ENCODE measurements at places on chromosomes 7 and 10.

DNA sequence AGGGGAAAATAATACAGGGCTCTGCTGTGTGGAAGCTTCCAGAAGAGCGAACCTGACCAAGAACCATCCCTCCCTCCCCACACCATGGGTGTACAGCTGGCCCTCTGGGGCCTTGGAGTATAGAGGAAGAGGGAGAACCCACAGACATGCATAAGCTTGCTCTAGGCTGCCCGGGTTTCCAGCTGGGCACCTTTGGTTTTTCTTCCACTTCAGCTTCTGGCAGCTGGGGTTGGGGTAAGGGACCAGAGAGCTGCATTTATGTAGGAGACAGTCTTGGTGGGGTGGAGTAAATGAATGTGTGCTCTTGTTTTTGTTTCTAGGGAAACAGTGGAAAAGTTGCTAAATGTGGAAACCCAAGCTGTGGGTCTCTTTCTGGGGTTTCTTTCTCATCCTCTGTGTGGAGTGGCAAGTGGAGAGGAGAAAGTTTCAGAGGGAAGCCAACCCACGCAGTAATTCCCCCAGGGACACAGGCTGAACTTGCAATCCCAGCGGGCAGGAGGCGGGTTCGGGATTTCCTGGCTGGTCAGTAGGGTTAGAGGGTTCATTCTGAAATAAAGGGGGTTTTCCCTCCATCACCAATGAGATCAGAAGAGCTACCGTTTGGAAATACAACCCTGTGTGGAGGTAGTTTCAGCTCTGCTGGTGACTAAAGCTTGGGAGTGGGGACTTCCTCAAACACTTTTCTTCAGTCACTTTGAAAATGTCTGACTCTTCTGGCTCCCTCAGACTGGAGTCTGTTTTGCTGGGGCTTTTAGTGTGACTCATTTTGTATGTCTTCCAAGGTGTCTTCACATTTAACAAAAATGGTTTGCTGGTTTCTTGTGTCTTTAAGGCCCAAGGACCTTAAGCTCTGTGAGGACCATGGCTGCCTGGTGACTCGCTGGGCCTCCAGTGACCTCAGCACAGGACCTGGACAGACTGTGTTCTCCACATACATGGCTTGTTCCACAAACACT lies 22.2 kb upstream of the SRGN start:
- peak; percentile 72 for DNase-seq

DNA sequence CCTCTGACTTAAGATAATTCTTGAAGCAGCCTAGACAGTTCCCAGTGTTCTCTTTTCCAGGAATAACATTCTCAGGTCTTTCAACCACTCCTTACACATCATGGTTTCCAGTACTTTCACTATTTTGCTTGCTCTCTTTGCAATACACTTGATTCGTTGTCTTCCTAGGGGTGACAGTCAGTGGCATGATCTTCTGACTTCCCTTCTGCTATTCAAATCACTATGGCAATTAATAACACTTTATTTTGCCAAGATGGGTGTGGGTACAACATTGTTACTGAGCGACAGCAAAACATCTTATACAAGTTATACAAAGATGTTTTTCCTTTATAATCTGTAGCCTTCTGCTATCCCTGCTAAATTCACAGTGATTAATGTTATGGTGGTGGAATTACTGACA lies 15.3 kb downstream of the ARL3 start:
- DNase-seq, result no peak

GRCh38 chr10:74977913-74978847 lies 133.3 kb upstream of the SAMD8 start:
- peak; percentile 71 for DNase-seq

DNA sequence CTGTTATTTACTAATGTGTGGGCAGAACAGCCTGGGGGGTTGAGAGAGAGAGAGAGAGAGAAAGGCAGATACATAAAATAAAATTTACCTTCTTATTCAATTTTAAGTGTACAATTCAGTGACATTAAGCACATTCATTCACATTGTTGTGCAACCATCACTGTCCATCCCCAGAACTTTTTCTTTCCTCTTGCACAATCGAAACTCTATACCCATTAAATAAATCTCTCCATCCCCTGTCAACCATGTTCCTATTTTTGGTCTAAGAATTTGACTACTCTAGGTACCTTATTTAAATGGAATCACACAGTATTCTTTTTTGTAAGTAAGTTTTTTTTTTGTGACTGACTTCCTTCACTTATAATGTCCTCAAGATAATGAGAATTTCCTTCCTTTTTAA lies 181.6 kb downstream of the SND1 start:
- no peak for DNase-seq

DNA sequence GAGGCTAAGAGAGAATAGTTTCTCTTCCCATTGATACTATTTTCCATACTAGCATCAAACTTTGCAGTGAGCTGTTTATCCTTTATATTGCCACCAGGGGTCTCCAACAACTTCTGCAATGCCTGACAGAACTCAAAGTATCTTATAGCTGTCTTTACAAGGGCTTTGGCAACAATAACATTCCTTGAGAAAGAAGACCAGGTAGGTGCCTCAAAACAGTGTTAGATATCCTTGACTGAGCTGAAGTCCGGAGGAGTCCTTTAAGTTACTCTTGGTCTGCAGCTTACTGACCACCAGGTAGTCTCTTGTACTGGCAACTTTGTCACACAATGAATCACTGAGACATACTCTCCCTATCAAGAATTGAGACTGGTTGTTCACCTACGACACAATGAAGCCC lies 30.0 kb upstream of the TES start:
- peak; percentile 15 for DNase-seq

DNA sequence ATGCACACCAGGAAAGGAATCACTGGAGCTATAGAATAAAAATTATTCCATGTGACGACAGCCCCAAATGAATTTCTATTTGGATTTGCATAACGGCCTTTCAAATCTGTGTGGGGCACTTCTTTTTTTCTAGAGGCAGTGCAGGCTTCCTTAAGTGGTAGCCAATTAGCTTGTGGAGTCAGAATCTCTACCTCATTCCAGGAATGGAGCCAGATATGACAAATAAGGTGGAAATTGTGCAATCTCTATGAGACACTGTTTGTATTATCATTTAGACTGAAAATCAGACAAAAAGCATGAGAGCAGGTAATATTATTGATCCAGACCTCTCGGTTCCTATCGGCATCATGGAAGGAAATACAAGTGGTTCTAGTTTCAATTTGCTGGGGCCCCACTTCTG lies 78.7 kb downstream of the BEND7 start:
- DNase-seq, result no peak

GRCh38 chr7:43873300-43873699 lies 4.0 kb upstream of the MRPS24 start:
- DNase-seq, result no peak

DNA sequence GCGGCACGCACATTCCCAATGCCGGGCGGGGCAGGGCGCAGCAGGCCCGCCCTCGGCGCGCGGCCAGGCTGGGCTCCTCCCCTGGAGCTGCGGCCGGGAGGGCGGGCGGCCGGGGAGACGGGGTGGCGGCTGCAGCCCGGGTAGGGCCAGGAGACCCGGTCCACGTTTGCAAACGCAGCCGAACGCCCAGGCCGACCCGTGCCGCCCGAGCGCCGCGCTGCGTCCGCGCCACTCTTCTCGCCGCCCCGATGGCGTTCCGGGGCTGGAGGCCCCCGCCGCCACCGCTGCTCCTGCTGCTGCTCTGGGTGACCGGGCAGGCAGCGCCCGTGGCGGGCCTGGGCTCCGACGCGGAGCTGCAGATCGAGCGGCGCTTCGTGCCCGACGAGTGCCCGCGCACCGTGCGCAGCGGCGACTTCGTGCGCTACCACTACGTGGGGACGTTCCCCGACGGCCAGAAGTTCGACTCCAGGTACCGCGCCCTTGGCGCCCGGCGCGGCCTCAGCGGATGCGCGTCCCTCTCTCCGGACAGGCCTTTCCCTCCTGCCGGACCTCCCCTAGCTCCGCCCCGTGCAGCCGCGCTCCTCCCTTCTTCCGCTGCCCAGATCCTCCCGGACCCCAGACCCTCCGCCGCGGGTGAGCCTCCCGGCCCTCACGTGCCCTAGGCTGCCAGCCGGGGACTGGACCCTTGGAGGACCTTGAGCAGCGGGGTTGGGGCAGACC lies at the start of gene FKBP9:
FKBP9 (plus strand) TSS at position 115 of the 720 bp plus-strand sequence; CDS start at position 249, 134 bp downstream.
- DNase-seq, result peak; percentile 15

GRCh38 chr7:117038408-117038807 lies 85.1 kb downstream of the ST7 start:
- no peak for DNase-seq

GRCh38 chr7:120955577-120956149 lies 5.1 kb downstream of the ING3 start:
- DNase-seq, result no peak

DNA sequence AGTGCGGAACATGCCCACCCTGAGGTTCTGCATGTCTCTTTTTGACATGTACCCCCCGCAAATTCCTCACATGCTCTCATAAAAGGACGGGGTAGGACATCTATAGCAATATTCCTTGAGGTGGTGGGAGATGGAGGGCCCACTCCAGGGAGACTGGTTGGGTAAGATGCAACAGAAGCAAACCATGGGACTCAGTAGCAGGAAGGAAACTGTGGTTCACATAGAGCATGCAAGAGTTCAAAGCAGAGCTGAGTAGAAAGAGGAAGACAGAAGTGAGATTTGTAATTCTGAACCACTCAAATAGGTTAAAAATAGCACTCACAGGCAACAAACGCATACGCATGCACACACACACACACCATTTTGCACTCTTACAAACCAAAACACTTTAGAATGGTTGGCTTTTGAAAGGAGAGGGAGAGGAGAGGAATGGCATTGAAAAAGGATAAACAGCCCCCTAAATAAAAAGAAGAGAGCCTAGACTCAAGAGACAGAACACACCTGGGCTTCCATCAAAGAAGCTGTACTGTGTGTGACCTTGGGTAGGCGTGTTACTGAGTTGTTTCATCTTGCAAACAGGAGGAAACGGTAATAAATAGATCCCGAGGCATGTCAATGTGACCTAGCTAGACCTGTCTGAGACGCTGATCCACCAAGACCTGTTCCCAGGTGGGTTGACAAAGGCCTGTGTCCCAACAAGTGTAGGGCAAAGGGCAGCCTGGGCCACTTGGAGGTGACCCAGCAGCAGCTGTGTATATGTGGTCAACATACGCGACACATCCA lies 77.6 kb upstream of the LRRC4 start:
- no peak for DNase-seq

DNA sequence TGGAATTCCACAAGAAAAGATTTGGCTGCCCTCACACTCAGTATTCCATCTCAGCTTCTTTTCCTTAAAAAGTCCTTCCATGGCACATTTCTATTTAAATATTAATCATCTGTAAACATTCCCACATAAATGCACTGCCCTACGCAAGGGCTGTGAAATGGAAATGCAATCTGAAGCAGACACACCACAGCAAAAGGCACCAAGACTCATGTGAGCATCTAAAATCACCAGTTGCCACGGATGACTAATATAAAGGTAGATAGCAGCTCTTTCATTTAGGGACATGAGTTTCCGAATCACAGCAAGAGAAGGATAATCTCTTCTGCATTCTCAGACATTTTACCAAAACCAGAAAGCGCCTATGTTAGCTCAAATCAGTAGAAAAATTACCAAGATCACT lies 31.6 kb downstream of the COA1 start:
- no peak for DNase-seq

DNA sequence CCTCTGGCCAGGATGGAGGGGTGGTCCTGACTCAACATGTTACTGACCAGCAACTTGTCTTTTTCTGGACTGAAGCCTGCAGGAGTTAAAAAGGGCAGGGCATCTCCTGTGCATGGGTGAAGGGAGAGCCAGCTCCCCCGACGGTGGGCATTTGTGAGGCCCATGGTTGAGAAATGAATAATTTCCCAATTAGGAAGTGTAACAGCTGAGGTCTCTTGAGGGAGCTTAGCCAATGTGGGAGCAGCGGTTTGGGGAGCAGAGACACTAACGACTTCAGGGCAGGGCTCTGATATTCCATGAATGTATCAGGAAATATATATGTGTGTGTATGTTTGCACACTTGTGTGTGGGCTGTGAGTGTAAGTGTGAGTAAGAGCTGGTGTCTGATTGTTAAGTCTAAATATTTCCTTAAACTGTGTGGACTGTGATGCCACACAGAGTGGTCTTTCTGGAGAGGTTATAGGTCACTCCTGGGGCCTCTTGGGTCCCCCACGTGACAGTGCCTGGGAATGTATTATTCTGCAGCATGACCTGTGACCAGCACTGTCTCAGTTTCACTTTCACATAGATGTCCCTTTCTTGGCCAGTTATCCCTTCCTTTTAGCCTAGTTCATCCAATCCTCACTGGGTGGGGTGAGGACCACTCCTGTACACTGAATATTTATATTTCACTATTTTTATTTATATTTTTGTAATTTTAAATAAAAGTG lies 6.0 kb downstream of the PLAU start:
- no peak for DNase-seq

GRCh38 chr7:42914009-42914408 lies 2.1 kb upstream of the C7orf25 start:
- DNase-seq, result peak; percentile 24

- DNase-seq, result no peak
These were observed 54.2 kb downstream of the GUSB start for GRCh38 chr7:65927489-65928448.

DNA sequence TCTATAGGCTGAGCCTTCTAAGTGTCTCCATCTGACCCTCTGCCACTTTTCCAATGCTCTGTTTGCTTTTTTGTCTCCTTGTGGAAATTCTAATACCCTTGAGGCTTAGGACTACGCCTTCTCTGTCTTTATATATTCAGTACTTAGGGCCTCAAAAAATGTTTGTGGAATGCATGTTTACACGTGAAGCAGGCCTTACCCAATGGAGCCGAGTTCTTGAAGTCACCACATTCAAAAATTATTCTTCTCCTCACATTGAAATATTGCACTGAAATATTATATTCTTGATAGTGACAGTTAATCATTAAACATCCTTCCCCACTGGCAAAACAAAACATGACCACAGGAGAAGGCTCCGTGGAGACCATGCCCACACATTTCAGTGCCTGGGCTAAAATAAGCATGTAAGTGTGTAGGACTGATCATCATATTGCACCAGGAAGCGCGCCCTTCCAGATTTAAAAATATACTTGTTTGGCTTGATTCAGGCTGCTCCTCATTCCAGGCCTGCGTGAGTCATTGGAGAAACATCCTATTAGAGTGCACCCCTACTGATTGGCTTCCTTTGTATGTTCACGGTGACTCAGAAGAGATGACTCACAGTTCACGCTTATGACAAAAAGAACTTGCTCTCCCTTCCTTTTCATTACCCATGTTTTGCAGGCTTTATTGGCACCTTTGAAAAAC lies 307.4 kb upstream of the AOAH start:
- DNase-seq, result peak; percentile 68

DNA sequence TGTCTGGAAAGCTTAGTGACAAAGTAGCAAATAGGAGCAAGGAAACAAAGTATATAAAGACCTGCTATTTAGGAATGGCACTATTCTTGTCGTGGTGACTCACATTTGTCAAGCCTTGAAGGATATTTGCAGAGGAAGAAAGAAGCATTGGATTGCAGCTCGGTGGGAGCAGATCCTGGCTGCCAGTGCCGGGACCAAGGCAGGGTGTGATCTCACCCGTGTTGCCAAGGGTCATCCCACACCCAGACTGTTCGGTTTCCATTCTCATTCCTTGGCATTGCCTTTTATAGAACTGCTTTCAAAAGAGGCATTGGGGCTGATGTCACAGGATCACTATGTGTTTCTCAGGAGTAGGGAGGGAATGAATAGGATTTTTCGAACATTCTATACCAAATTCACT lies 176.2 kb downstream of the GALNT17 start:
- DNase-seq, result no peak

GRCh38 chr10:96358851-96359540 lies at the start of gene OPALIN:
OPALIN (minus strand) TSS chr10:96359002; CDS start chr10:96358896, 106 bp downstream.
- DNase-seq, result no peak
